Pons (tissue), 1 donor: ENCODE measurements at places on chromosomes 5 and 9.

GRCh38 chr5:132372127-132372526 is 2.6 kb downstream of the SLC22A5 start:
- no peak for DNase-seq

- DNase-seq: no peak
These were observed 4.7 kb upstream of the CPEB4 start for GRCh38 chr5:173883347-173883924.

DNA sequence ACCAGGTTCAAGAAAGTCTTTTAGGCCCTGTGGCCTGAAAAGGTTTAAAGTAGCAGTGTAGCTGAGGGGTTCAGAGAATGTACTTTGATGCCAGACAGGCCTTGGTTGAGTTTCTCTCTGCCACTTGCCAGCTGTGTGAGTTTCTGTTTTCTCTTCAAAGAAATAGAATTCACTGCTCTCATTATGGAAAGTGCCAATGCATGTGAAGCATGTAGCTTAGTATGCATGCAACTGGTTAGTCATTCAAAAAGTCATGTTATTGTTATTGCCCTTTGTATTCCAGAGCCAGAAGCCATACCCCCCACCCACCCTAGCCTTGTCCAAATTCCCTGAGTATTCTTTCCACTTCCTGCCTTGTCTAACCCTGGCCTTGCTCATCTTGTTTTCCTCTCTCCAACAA is 101.7 kb downstream of the ADRB2 start:
- DNase-seq: no peak

GRCh38 chr9:111821006-111821528 is 26.3 kb upstream of the SHOC1 start:
- no peak for DNase-seq

DNA sequence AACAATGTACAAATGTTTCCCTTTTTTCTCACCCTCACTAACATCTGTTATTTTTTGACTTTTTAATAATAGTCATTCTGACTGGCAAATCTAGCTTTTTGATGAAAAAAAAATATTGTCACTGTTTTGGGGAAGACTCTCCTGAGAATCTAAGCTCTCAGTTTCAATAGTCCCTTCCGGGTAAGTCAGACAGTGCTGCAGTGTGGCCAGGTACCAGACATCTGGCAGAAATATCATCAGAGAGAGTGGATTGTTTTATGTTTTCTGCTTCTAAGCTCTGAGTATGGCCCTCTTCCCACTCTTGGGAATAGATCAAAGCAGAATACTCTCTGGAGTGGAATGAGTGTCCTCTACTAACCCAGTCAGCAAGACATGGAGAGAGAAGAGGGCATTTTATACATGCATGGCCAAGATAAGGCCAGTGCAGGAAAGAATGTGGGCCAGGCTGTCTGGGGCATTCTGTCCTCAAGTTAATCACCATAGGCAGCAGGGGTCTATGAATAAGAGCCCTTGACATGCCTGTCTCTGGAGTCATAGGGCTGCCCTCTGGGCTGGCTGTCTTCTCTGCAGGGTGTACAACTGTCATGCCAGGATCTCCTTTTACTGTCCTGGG is 38.5 kb upstream of the OR2S2 start:
- no peak for DNase-seq

GRCh38 chr9:84866396-84867175 is 197.1 kb downstream of the NTRK2 start:
- no peak for DNase-seq
